ENCODE measurements at places on chromosomes 7 and 10.

- no peak for DNase-seq
Observed at GRCh38 chr10:78406648-78407008, 373.0 kb downstream of the RPS24 start.

GRCh38 chr7:46525876-46526275 lies 604.8 kb upstream of the IGFBP3 start:
- no peak for DNase-seq

DNA sequence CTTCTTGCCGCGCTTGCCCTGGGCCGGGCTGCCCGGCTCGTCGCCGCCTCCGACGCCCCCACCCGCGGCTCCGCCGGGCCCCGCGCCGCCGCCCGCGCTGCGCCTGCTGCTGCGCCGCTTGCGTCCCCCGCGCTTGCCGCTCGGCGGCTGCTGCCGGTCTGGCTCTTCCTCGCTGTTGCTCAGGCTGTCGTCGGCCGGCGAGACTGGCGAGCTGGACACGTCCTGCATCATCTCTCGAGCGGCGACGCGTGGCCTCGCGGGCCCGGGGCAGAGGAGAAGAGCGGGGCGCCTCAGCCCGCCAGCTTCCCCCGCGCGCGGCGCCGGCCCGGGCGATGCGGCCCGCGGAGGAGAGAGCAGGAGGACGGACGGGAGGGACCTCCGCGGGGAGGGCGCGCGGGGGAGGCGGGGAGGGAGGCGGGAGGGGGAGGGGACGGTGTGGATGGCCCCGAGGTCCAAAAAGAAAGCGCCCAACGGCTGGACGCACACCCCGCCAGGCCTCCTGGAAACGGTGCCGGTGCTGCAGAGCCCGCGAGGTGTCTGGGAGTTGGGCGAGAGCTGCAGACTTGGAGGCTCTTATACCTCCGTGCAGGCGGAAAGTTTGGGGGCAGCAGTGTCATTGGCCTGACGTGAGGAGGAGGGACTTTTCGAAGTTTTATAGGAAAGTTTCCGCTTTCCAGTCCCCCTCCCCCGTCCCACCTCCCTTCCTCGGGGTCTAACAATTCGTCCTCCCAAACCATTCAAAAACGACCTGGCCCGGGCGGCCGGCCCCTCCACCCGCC lies at the start of gene TWIST1:
Gene TWIST1 (minus strand): TSS at position 546 of the 779 bp plus-strand sequence. CDS start 315 bp downstream, at position 231.
- peak; percentile 20 for DNase-seq

GRCh38 chr7:129197771-129198170 lies 9.3 kb downstream of the SMO start:
- DNase-seq, result no peak

DNA sequence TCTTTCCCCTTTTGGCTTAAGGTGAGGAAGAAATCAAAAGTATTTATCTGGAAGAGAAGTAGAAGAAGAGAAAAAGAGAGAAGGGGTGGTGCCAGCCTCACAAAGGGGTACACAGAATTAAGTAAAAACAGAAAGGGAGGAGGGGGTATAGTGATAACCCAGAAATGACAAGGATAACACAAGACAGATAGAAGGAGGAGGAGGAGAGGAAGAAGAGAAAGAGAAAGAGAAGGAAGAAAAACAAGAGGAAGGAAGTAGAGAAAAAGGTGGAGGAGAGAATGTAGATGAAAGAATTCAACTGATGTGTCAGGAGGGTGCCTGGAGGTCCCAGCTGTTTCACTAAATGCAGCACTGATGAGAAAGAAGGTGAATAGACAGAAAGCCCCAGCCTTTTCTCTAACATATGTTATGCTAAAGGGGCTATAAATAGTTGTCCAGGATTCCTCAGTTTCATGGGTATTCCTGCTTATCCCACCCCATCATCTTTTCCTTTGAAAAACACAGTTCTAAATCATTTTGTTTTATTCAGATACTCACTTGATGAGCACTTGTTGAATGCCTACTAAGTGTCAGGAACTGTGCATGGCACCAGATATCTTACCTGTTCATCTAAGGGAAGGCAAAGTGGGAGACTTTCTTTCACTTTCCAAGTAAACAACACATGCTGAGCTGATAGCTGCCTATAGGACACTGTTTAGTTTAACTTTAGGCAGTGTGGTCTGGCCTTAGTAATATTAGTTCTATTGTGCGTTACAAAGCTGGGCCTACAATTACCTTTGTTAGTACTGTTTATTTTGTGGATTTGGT lies 8.0 kb downstream of the SEMA3E start:
- DNase-seq, result no peak

GRCh38 chr10:106971411-106971831 lies 193.1 kb downstream of the SORCS1 start:
- peak; percentile 4 for DNase-seq

- no peak for DNase-seq
Observed at GRCh38 chr7:39027491-39027890, 49.8 kb downstream of the POU6F2 start.

DNA sequence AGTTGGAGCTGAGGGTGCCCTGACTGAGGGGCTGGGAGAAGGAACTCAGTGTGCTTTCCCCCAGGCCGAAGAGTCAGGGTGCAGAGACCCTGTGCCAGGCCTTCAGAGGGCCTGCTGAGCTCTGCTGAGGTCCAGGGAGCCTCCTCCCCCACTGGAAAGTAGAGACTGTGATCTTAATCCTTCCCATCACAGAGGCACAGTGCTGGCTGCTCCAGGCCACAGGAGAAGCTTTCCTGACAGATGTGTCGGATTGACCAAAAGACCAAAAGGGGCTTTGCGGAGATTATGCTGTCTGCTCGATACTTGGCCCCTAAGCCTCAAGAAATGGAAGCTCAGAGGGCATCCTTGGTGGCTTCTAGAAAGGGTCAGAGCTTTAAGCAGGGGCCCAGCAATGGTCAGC lies 32.9 kb upstream of the BTRC start:
- DNase-seq, result no peak

DNA sequence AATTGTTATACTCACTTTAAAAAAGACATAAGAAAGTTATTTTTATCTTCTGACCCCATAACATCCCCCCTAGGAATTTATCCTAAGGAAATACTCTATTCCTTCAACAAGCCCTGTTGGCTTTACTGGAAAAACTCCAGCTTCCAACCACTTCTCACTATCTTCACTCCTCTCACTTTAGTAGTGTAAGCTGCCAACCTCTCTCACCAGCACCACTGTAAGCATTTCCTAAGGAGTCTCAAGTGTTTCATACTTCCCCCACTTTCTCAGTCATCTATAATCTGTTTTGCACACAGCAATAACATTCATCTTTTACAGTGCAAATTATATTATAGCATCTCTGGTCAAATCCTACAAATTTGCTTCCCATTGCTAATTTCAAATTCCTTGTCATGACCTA lies 45.8 kb downstream of the GPR85 start:
- no peak for DNase-seq

DNA sequence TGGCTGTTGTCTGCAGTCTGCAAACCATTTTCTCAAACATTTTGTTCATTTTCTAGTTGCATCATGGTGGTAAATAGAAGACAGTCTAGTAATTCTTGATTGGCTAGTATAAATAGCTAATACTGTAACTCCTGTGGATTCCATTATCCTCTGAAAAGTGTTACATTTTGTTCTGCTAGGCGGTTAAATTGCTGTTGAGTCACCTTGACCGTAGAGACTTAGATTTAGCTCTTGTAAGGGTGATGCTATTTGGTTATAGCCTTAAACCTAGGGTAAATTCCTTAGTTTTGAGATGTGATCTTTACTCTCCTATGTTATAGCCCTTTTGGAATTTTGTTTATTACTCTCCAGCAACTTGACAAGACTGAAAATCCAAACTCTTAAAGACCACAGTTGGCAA lies 58.8 kb downstream of the SHOC2 start:
- DNase-seq, result no peak

DNA sequence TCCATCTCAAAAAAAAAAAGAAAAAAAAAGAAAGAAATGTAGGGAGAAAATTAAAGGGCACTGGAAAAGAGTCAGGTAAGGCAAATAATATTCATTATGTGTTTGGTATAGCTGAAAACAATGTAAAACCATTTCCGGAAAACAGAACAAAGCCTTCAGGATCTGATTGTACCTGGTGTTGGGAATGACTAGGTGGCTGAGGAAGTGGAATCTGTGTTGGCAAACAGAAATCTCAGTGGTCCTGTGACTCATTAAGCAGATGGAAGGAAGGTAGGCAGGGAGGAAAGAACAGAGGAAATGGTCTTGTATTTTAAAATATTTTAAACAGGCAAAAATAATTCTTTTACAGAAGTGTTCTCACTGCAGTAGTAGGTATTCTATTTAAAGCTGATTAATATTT lies 55.7 kb upstream of the GATA3 start:
- no peak for DNase-seq

DNA sequence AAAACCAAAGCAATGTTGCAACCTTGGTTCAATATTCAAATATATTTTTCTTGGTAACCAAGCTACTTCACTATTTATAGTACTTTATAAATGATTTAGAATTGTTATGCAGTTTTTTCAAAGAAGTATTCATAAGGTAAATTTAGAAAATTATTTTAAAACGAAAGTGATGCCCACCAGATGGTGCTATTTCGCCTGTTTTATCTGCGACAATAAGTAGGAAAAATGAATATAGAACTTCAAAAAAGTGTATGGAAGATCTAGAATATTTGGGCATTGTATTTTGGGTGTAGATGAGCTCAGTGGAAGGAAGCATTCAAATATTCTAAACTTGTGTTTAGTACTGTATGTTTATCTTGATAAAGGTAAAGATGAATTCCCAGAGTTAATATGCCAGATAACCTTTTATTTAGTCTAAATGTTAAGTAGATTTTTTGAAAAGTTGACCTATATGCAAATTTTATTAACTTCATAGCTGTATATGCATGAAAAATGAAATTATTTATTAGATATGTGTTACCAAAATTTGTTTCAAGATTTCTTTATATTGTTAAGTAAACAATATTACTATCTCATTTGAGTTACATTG lies 93.2 kb downstream of the ADK start:
- no peak for DNase-seq

DNA sequence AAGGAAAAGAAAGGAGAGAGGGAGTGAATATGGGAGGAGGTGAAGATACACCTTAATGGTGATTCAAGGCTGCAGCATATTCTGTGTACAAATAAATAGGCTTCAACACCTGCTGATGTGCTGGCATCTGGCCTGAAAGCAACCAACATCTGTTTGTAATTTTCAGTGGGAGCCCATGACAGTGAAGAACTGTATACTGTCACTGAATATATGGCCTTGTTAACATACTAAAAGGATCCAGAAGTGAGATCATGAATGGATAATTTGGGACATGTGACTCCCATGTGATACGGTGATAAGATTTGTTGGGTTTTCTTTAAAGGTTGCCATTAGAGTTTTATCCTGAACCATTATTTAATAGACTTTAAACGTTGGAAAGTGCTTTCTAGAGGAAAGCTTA lies 459.3 kb downstream of the CNTNAP2 start:
- no peak for DNase-seq

GRCh38 chr10:71150796-71151195 lies 61.6 kb upstream of the UNC5B start:
- no peak for DNase-seq

DNA sequence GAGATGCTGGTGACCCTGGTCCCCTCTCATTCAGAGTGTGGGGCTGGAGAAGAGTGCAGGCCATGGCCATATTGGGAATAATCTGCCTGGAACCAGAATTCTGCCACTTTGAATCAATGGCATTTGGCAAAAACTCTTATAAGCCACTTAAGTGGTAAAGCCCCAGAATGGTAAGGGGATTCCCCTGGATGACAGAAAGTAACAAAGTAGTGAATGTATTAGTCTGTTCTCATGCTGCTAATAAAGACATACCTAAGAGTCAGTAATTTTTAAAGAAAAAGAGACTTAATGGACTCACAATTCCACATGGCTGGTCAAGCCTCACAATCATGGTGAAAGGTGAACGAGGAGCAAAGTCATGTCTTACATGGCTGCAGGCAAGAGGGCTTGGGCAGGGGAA lies 248.6 kb downstream of the SH2D4B start:
- no peak for DNase-seq

DNA sequence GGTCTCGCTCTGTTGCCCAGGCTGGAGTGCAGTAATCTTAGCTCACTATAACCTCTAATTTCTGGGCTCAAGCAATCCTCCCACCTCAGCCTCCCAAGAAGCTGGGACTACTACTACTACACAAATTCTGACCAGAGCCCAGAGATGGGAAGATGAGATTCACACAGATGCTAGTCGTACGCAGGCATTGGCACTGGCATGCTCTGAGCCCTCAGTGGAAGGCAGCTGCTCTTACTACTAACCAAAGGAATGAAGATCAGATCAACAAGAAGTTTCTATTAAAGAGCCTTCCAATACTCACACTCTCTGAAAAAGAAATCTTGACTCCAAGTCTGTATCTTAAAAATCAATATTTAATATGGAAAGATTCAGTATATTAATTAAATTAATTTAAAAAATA lies 10.7 kb downstream of the GDF2 start:
- no peak for DNase-seq

- DNase-seq, result no peak
Observed at GRCh38 chr10:69892816-69893215, 91.1 kb downstream of the COL13A1 start.

DNA sequence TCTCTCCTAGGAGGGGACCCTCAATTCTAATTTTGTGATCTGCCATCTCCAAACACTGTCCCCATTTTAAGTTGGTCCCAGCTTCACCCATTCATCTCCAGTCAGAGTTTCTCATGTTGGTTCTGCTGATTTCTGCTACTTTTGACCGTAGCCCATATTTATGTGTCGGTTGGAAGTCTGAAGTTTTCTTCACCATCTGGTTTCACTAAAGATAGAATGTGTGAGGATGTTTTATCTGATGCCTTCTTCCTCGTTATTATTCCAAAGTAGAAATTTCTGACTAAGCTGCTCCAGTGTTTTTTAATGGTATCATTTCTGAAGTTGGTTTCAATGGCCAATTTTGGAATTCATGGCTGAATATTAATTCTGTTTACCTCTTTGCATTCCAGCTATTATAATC lies 21.3 kb upstream of the IFIT2 start:
- DNase-seq, result no peak

- DNase-seq, result no peak
Observed at GRCh38 chr7:34131371-34131770, 226.0 kb downstream of the BMPER start.

GRCh38 chr10:72981882-72982529 lies 27.4 kb upstream of the PLA2G12B start:
- DNase-seq, result no peak
